ENCODE measurements at places on chromosomes 11 and 22.

DNA sequence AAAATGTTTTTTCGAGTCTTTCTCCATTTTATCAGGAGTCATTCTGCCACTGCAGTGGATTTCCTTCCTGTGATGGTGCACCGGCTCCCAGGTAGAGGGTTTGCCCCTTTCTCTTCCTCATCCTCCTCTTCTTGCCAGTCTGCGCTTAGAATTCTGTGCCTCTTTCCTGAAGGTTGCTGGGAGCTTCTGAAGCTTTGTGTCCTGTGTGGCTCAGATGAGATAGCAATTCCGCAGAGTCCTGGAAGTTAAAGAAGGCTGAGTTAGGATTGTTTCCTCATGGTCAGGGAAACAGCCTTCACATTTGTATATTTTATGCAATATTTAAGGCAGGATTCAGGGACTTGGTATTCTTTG, 264 bp downstream of the BCO2 start:
- DNase-seq, result no peak

- DNase-seq, result no peak
Observed at GRCh38 chr11:125955856-125956255, 10.0 kb downstream of the VSIG10L2 start.

GRCh38 chr11:88583251-88583650, 245.7 kb upstream of the CTSC start:
- no peak for DNase-seq

DNA sequence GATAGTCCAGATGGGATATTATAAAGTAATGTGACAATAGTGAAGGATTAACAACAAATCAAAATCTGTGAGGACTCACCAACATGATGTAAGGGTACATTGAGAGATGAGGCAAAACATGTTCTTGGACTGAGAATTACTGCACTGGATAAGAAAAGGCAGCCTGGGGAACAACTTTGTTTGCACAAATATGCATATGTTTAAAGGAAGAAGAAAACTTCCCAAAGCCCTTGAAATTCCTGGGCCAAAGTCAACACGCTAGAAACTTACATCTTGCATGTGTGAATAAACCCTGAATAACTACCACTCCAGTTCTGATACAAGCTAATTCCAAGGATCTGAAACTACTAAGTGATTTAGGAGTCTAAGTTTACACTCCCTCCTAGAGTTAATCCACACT, 1.1 kb downstream of the OR52A5 start:
- no peak for DNase-seq

GRCh38 chr11:41289408-41289807, 170.0 kb downstream of the LRRC4C start:
- no peak for DNase-seq

- DNase-seq, result no peak
Observed at GRCh38 chr11:50075856-50076255, 43.2 kb downstream of the OR4C45 start.

- DNase-seq, result no peak
Observed at GRCh38 chr22:35681454-35682052, 33.3 kb downstream of the APOL6 start.

- DNase-seq, result peak; percentile 50
Observed at GRCh38 chr11:34358258-34358727, 483 bp upstream of the ABTB2 start.

- DNase-seq, result peak; percentile 39
Observed at GRCh38 chr11:60831143-60831500, 10.8 kb upstream of the CCDC86 start.

DNA sequence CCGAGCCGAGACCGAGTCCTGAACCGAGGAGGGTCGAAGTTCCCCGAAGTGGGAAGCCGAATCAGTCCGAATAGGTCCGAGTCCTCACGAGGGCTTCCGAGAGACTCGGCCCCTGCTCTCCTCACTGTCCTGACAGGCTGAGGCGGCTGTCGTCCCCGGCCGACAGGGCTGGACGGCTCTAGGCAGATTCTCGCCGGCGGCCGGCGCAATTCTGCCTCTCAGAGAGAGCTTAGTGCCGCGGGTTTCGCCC, 191 bp upstream of the DEAF1 start:
- DNase-seq, result no peak

DNA sequence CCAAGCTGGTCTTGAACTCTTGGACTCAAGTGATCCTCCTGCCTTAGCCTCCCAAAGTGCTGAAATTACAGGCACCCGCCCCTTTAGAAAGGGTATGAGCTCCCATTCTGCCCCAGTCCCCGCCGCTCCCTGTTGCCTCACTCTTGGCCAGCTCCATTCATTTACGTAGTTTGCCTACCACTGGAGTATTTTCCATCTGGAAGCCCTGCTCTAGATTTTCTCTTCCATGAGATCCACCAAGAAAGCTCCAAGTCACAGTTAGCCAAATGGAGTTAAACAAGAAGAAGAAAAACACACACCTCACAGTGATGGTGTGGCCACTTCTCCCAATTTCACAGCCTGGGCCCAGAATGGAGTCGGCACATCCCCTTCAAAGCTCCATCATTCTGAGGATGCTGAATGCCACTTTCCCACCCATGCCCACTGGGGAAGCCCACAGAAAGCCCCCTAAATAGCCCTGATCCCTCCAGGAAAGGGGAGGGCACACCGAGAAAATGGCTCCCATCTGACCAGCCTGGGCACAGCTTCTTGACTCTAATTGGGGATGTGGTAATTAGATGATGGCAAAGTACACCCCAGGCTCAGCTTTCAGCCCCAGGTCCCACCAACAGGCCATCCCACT, 381.2 kb downstream of the MN1 start:
- no peak for DNase-seq

- DNase-seq, result no peak
Observed at GRCh38 chr11:119793335-119793984, 64.5 kb upstream of the NECTIN1 start.

DNA sequence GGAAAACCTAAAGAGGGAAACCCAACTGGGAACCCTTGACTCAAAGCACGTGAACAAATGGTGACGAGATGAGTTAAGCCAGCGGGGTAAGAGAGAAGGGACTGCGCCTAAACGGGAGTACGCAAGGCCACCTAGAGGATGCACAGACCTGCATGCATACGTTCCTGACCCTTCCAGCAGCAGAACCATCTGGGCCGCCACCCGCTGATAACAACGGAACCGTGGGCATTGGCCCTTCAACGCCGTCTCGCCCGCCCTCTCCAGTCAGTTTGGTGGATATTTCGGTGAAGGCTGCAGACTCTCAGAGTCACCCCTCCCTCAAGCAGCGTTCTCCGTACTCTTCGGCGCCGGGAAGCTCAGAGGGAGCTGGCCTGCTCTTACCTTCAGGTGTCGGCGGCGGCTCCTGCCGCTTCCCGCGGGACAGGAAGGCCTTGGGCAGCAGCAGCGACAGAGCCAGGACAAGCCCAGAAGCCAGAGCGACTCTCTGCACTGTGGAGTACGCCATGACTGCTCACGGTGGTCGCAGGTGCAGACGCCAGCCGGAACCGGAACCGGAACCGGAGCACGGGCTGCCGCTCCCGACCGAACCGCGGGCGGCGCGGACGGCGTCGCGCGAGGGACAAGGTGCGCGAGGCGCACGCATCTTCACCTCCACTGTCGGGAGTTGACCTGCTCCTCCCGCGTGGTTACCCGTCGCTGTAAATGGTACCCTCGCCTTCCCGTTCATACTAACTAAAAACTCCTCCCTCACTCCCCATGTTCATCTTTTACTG, at the start of gene RIC3:
Gene RIC3, minus strand, starts transcription at position 541 of the 773 bp plus-strand sequence. Its CDS starts 36 bp downstream, at position 505.
- DNase-seq, result peak; percentile 62

DNA sequence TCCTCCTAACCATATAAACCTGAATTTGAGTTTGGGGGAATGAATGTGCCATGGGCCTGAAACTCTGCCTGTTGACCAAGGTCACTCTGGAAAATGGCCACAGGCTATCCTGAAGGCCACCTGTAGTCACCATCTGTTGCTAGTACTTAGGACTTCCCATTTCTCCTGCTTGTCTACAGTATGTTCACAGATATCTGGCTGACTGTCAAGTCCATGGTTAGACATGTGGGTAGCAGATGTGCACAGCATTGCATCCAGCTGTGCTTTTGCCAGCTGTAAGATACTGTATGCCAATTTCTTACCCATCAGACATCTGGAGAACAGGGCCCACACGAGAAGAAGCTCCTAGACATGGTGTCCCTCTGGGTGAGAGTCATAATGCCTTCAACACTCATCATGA, 475.4 kb downstream of the INSC start:
- DNase-seq, result no peak

DNA sequence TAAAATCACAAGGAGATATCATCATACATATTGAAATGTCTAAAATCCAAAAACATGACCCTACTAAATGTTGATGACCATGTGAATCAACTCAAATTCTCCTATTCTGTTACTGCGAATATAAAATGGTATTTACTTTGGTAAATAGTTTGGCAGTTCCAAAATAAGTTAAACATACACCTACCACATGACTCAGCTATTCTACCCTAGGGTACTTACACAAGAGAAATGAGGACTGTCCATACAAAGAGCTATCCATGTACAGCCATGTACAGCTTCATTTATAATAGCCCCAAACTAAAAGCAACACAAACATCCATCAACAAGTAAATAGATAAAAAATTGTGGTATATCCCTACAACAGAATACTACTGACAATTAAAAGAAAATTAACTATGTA, 346.1 kb upstream of the TENM4 start:
- DNase-seq, result no peak

DNA sequence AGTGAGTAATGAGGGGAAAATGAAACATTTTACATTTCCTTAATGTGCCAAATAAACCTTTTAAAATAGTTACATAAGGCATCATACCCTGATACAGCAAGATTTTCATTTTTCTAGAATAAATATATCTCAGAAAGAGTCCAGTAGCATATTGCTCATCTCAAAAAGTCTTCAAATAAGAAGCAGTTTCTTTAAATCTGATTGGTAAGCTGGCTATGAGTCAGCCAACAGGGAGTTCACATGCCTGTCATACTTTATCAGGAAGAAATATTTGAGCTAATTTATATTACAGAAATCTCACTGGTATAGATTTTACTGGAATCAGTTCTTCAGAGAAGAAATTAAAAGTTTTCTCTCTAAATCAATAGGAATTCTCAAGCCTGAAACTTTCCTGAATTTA, 258.1 kb downstream of the C11orf87 start:
- no peak for DNase-seq

GRCh38 chr11:103907548-103908455, 128.6 kb upstream of the DDI1 start:
- no peak for DNase-seq

DNA sequence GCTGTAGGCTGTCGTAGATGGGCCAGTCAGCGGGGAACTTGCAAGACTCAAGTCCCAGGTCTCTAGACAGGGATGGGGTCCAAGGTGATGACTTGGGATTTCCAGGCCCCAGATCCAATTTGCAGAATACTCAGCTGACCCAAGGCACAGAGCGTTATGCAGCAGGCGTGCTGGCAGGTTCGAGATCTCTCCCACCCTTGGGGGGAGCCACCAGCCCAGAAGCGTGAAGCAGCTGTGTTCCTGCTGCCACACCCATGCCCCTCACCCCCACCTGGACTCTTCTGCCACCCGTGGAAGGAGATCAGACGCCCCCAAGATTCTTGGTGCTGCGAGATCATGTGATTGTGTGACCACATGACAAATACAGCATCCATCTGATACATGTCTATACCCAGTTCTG, 142.6 kb downstream of the BRD1 start:
- DNase-seq, result no peak

DNA sequence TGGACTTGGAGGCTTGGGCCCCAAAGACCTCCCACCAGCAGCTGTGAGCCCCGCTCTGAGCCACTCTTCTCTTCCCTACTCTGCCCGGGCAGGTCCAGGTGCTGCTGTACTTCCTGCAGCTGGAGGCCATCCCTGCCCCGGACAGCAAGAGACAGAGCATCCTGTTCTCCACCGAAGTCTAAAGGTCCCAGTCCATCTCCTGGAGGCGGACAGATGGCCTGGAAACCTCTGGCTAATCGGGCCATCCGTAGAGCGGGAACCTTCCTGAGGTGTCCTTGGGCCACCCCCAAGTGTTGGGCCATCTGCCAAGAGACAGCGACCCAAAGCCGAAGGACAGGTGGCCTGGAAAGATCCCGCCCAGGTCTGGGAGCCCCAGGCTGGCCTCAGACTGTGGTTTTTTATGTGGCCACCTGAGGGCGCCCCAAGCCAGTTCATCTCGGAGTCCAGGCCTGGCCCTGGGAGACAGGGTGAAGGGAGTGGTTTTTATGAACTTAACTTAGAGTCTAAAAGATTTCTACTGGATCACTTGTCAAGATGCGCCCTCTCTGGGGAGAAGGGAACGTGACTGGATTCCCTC, 135.1 kb downstream of the BCR start:
- no peak for DNase-seq

GRCh38 chr22:21989049-21989448, 6.5 kb upstream of the TOP3B start:
- DNase-seq, result no peak

DNA sequence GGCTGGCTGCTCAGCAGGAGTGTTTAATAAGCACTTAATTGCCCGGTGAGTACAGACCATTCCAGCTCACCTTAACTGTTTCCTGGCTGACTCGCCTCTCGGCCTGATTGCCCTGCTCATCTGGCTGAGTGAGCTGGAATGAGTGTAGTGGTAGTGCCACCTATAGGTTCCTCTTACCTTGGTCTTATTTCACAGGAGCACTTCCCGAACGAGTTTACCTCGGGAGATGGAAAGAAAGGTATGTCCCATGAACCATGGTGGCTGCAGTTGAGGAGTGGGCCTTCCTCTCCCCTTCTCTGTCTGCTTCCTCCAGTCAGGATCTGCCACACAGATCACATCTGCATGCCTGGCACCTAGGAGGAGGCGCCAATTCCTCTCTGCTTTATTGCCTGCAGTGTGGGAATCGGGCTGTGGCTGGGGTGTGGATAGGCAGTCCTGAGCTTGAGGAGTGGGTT, 26.7 kb downstream of the UPB1 start:
- no peak for DNase-seq
